HCEC 1CT (cell line): ENCODE measurements at places on chromosomes 5 and 9.

GRCh38 chr9:76690246-76690972, 73.8 kb upstream of the PCA3 start:
- peak; percentile 5 for DNase-seq

GRCh38 chr9:14389146-14389545, 75.2 kb upstream of the NFIB start:
- DNase-seq, result no peak

GRCh38 chr5:98768960-98769209, 4.6 kb upstream of the RGMB start:
- DNase-seq, result no peak

DNA sequence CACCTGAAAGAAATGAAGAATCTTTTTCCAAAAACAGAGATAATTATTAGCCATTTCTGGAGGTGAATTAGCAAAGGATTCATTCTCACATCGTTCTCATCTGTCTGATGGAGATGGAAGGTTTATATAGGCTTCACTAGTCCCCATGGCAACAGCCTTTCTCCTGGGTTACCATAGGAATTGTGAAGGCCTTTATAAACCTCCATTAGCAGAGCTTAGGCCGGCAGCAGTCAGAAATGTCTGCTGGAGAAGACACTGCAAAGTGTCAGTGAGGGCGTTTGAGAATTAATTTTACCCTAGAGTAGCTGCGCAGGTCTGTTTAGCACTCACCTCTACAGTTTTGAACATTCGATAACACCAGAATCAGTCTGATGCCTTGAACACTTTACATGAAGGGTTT, 290.4 kb upstream of the NR4A3 start:
- no peak for DNase-seq

- DNase-seq, result no peak
Observed at GRCh38 chr9:99249619-99250018, 27.5 kb downstream of the SEC61B start.

- no peak for DNase-seq
Observed at GRCh38 chr5:169467041-169467771, 116.4 kb upstream of the SPDL1 start.

- DNase-seq, result no peak
Observed at GRCh38 chr9:131517761-131518190, 13.3 kb downstream of the UCK1 start.

GRCh38 chr5:78757269-78758053, 108.9 kb upstream of the LHFPL2 start:
- DNase-seq, result peak; percentile 84

GRCh38 chr5:149939546-149939945, 5.0 kb downstream of the PDE6A start:
- DNase-seq, result no peak

GRCh38 chr9:99197987-99198386, 23.8 kb downstream of the ALG2 start:
- DNase-seq, result no peak

DNA sequence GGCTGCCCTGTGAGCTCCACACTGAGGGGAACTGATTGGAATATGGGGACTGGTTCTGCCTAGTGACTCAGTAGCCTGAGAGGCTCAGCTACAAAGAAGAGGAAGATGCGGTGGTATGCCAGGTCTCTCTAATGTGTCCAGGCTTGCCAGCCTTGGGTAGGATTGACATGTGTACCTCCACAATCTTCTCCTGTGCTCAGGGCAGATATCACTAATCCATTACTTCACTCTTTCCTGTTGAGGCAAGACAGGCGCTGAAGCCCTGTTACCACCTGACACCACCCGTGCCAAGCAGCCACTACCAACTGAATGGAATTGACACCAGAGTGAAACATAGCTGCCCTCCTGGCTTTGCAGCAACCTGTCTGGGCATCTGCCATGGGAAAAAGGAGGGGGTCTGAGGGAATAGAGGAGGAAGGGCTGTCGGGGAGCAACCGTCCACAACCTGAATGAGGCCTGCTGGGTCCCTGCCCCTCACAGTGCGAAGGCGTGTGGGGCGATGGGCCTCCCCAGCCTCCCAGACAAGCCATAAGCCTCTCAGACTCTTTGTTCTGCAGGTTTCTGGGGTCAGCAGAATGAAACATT, 114.7 kb upstream of the CXCL14 start:
- no peak for DNase-seq

DNA sequence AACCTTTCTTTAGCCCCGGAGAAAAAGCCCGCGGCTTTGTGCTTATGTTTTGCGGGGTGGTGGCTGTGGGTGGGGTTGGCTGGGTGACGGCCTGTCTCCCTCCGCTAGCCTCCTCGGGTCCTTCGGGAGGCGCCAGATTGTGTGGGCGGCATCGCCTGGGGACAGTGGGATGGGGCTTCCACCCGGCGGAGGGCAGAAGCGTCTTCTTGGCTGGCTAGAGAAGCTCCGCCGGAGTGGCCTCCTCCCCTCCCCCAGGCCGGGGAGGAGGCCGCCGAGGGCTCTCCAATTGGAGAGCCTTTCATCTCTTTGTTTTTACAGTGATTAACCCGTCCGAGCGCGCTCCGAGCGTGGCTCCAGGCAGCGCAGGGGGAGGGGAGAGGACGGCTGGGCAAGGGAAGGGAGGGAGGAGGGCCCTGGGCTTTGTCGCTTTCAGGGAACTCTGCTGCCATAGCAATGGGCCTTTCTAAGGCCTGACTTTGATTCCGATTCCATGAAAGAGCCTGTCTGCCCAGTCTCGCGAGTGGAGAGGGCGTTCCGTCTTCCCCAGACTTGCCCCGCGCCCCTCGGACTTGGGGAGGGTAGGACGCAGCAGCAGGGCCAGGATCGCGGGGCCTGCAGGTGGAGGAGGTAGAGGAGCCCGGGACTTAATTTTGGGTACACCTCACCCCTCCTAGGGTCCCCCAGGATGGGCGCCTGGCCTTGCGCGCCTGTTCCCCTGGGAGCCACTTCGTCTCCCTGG, 36.7 kb upstream of the TIFAB start:
- DNase-seq, result peak; percentile 74

GRCh38 chr9:93661591-93661990, 85.2 kb downstream of the PHF2 start:
- no peak for DNase-seq

- DNase-seq, result no peak
Observed at GRCh38 chr5:95778713-95779436, 43.7 kb downstream of the GLRX start.

- DNase-seq, result peak; percentile 93
Observed at GRCh38 chr5:15938961-15939360, 240.6 kb downstream of the MARCHF11 start.

- no peak for DNase-seq
Observed at GRCh38 chr5:173314166-173314952, 13.9 kb downstream of the STC2 start.

DNA sequence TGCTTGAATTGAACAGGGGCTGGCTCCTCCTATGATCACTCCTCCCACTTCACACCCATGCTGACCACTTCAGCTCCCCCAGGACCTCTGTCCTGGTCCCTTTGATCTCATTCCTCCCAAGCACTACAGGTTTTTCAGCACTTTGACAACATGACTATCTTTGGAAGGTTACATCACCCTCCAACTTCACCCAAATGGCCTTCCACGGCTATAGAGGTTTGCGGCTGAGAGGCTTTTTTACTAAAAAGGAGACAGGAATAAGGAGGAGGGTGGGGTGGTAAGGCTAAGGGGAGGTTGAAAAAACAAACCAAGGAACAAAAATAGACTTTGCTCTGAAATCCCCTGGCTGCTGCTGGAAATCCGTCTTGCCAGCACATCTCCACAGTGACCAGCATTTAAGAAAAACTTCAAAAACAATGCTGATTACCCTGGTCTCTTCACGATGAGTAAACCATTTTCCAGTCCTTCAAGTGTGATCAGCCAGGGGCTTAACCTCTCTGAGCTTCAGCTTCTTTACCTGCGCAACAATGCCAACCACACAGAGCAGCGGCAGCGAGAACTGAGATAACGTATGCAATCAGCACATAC, 102.7 kb downstream of the DPYSL3 start:
- DNase-seq, result no peak

GRCh38 chr5:78618303-78618702, 30.3 kb downstream of the LHFPL2 start:
- DNase-seq, result no peak
